ENCODE measurements at places on chromosomes 7 and 10. TPM values are rescaled to one million over a fixed set of nuclear protein-coding genes. Genes with fewer than 3 reads are reported as not detected.
A peak's percentile ranks its signal among the peaks of the same experiment; 100 is the strongest.

Gene AHR
- total RNA-seq: 51.8 TPM

GRCh38 chr10:97543025-97543546 lies 29.5 kb upstream of the ANKRD2 start:
- peak; percentile 85 for DNase-seq

DNA sequence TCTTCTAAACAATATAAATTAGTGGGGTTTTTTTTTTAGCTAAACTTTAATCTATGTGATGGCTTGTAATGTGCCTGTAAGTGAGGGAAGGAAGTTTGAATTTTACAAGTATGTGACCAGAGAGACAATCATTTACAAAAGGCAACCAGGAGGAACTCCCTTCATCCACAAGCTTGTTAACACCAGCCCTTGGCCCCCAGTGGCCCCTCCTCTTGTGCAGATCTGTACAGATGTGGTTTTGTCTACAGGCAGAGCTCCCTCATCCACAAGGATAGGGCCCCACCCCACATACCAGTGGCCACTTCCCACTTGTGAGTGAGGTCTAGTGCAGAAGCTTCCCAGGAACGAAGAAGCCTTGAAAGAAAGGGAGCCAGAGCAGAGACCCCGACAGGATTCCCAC lies 234.1 kb upstream of the KMT2E start:
- DNase-seq: no peak

DNA sequence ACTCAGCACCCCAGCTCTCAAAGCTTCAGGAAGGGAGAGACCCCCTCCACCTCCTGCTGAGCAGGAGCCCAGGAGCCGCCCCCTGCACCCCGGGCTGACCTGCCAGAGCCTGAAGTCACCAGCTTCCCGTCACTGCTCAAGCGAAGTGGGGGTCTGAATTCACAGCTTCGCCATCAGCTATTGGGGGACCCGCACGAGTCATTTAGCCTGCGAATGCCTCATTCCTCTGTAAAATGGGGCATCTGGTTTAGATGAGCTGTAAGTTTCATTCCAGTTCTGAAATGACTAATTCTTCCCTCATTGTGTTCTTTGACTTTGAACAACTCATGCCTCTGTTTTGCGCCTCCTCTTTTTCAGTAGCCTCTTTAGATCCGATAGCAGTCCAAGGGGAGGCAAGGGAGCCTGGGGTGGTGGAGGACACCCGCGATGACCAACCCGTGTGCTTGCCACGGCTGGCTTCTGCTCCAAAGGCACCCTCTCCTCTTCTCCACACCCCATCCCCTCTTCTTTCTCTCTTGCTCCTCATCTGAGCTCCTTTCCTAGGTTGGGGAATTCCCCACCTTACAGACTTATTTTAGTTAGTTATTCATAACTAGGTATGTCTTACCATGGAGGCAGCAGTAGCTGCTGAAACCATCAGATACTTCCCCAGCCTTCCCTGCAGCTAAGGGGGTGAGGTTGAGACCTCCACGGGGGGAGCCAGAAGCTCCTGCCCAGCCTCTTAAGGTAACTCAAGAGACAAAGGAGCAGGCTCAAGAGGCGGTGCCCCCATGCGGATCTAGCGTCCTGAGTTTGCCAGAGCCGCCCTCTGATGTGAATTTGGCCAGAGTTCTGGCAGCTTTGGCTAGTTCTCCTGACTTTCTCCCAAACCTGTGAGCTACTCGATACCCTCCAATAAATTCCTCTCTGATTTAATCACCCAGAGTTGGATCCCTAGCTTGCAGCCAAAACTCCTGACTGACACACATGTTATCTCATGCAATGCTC lies 47.7 kb downstream of the RBM17 start:
- DNase-seq: no peak
